ENCODE measurements at places on chromosomes 11 and 22. TPM values are rescaled to one million over a fixed set of nuclear protein-coding genes. Genes with fewer than 3 reads are reported as not detected.
A peak's percentile ranks its signal among the peaks of the same experiment; 100 is the strongest.

DNA sequence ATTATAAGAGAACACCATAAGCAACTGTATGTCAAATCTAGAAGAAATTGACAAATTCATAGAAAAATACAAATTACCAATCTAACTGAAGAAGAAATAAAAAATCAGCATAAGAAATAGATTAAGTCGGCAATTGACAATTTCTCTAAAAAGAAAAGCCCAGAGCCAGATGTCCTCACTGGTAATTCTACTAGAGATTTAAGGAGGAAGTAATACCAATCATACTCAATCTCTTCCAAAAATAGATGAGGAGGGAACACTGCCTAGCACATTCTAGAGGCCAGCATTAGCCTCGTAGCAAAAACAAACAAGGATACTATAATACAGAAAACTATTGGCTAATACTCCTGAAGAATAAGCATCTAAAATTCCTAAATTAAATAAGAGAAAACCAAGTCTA lies 40.4 kb upstream of the IGLL5 start:
- DNase-seq, result no peak

- DNase-seq, result peak; percentile 71
Observed at GRCh38 chr11:640021-640706, 3.1 kb downstream of the DRD4 start.

The FAM180B gene
- not detected for total RNA-seq

- peak; percentile 39 for DNase-seq
Observed at GRCh38 chr22:42919199-42919598, 62.1 kb upstream of the ARFGAP3 start.

GRCh38 chr11:67522844-67523555 lies at the start of gene CABP2:
TSS of gene CABP2 (minus strand) at chr11:67523446. CDS start at chr11:67523326, 120 bp downstream.
- DNase-seq, result peak; percentile 59

- no peak for DNase-seq
Observed at GRCh38 chr11:32529994-32530588, 53.5 kb upstream of the EIF3M start.

- DNase-seq, result no peak
Observed at GRCh38 chr11:111548525-111548924, 8.0 kb downstream of the LAYN start.

The KRTAP5-1 gene
- total RNA-seq, result not detected

- peak; percentile 85 for DNase-seq
Observed at GRCh38 chr22:23529166-23530103, 50.7 kb downstream of the IGLL1 start.

The C22orf15 gene
- 0.72 TPM for total RNA-seq

GRCh38 chr11:108824545-108824944 lies 159.7 kb downstream of the DDX10 start:
- DNase-seq, result no peak

DNA sequence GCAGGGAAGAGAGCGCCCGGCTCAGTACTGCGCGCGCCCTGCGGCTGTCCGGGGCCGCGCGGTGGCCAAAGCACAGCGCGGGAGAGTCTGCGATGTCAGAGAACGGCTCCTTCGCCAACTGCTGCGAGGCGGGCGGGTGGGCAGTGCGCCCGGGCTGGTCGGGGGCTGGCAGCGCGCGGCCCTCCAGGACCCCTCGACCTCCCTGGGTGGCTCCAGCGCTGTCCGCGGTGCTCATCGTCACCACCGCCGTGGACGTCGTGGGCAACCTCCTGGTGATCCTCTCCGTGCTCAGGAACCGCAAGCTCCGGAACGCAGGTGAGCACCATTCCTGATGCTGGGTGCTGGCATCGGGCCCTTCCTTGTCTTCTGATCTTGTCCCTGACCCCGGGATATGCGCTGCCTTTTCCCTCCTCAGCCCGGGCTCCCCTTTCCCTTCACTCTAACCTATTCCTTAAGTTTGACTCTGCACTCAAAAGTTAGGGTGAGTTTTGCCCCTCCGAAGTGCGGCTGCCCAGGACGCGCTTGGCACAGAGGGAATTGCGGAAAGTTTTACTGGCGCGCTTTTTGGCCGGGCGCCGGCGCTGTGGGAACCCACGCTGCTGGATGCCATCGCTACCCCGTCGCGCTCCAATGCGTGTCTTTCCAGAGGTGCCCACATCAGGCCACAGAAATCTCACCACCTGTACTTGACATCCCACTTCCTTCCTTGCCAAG lies at the start of gene MTNR1B:
Gene MTNR1B, plus strand, starts transcription at position 18 of the 714 bp plus-strand sequence. Its CDS starts 75 bp downstream, at position 93.
- peak; percentile 74 for DNase-seq

The KCNJ5 gene
- total RNA-seq, result 0.36 TPM

The LIF gene
- 3.2 TPM for total RNA-seq

GRCh38 chr22:30733181-30733631 lies 38.5 kb downstream of the OSBP2 start:
- peak; percentile 80 for DNase-seq

The DYNC2H1 gene
- total RNA-seq, result 82.2 TPM

The FOLR3 gene
- total RNA-seq, result 0.88 TPM

- DNase-seq, result peak; percentile 94
Observed at GRCh38 chr11:118911880-118912741, 13.6 kb downstream of the BCL9L start.
